ENCODE measurements at places on chromosomes 12 and 14. TPM values are rescaled to one million over a fixed set of nuclear protein-coding genes. Genes with fewer than 3 reads are reported as not detected.
A peak's percentile ranks its signal among the peaks of the same experiment; 100 is the strongest.

The LYZ gene
- total RNA-seq, result not detected

The SNRNP35 gene
- 19.4 TPM for total RNA-seq

The TSHR gene
- not detected for total RNA-seq

The SERPINA9 gene
- not detected for total RNA-seq

The STX2 gene
- 26.6 TPM for total RNA-seq

The INHBC gene
- total RNA-seq, result not detected

The HOXC11 gene
- total RNA-seq, result not detected

DNA sequence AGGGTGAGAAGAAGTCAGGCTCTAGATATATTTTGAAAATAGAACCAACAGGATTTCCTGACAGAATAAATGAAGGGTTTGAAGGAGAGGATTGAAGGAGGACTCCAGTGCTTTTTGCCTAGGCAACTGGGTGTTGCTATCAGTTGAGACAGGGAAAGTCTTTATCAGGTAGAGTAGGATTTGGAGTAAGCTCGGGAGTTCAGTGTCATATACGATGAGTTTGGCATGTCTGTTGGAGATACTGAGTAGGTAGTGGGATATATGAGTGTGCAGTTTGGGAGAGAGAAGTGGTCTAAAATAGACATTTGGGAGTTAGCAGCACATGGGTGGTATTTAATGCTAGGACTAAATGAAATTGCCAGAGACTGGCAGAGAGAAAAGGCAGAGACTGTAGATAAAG is 141.2 kb downstream of the SAMD4A start:
- DNase-seq, result no peak

DNA sequence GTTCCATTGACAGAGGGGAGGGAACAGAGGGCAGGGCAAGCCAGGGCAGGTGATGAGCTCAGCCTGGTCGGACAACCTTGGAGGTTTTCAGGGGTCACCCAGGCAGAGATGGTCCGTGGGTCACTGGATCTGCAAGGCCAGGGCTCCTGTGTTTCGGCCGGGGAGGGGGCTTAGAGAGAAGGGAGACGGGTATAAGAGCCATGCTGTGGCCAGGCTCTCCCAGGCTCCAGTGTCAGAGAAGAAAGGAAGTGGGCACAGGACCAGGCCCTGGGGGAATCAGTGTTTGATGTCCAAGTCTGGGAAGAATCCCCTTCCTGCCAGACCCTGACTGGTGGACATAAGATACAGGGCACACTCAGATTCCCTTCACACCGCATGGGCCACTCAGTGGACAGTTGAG is 36.9 kb downstream of the DIO3 start:
- no peak for DNase-seq

DNA sequence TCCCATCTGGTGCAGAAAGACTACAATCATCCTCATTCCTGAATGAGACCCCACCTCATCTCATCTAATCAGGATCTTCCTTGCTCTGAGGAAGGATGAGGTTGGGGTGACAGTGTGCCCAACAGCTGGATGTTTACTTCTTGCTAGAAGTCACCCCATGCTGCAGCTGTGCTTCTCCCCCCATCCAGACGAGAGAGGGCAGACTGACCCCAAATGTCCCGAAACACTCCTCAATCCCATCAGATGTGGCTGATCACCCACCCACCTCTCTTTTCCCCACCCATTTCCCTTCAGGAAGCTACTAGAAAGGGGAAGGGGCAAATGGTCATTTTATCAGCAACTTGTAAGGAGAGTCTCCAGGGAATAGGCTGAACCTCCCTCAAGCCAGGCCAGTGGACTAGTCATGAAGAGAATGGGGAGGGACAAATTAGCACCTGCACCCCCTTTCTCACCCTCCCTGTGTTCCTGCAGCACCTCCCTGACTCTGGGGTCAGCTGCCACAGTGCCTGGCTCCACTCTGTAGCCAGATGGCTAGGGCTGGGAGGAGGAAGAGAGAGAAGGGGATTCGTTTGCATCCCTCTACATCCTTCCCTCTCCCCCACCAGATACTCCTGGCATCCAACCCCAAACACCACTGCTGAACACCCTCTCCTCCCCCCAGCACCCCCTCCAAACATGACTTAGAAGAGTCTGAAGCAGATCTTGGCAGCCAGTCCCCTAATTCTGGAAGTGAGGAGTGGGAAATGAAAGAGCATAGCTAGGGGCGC is 2.8 kb upstream of the BAZ2A start:
- no peak for DNase-seq

DNA sequence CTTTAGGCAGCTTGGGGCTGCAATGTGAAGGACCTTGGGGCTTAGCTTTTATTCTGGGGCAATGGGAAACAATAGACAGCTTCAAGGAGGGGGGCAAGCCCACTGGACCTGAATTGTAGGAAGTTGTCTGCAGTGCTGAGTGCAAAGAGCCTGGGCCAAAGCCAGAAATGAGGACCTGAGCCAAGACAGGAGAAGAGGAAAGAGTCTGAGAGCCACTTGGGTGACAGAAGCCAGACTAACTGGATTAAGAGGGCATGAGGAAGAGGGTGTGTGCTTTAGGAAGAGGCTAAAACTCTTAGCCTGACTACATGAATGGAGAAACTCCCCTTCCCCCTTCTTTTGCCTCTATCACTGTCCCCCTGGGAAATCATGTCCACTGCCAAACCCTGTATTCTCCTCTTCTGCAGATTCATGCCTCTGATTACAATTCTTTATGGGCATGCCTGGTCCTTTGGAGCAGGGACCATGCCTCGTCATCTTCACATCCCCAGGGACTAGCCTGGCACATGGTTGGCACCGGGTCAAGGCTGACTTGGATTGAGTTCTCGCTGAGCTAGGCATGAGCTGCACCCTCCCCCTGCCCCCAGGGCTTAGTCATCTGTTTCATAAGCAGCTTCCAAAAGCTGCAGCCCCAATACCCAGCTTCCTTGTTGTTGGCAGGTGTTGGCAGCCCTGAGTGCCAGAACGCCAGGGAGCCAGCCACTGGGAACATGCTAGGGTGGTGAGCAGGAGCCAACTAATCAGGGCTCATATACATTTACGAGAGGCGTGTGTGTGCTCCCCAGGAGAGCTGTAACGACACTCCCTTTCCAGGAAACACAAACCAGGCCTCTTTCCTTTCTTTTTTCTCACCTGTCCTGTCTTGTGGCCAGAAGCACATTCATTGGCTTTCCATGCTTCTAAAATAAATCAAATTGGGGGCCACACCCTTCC is 27.7 kb upstream of the JDP2 start:
- DNase-seq, result peak; percentile 4

GRCh38 chr14:55957950-55958349 is 160.3 kb upstream of the PELI2 start:
- DNase-seq, result no peak

DNA sequence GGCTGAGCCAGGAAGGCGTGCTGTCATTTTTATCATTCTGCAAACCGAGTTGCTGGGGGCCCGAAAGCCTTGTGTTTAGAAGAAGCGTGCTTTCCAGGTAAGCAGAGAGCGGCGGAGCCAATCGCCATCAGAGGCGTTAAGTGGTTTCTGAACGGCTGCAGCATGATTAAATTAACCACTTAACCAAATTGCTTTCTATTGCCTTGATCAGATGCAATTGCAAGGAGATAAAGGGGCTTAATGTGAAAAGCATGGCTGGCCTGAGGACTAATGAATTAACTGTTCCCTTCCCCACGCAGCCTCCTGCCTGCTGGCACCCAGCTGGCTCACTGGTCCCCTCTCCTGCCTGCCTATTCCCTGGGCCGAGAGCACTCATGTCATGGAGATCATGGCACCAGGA is 36.6 kb upstream of the CHGA start:
- DNase-seq, result no peak

DNA sequence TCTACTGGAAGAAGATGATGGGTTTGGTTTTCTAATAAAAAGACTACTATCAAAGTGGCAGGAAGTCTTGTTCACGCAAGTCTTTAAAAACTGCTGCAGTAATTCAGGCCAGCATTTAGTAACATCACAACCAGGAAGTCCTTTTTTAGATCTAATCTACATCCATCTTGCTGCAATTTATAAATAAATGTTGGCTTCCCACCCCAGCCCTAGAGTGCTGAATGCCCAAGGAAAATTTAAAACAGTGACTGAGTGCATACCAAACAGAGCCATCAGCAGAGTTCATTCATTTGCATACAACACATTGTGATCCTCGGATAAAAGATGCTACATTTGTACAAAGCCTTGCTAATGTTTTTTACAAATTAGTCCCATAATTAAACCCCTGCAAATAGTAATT is 72.1 kb downstream of the PHLDA1 start:
- DNase-seq, result no peak

- no peak for DNase-seq
Observed at GRCh38 chr14:103830511-103831270, 16.7 kb downstream of the PPP1R13B start.

DNA sequence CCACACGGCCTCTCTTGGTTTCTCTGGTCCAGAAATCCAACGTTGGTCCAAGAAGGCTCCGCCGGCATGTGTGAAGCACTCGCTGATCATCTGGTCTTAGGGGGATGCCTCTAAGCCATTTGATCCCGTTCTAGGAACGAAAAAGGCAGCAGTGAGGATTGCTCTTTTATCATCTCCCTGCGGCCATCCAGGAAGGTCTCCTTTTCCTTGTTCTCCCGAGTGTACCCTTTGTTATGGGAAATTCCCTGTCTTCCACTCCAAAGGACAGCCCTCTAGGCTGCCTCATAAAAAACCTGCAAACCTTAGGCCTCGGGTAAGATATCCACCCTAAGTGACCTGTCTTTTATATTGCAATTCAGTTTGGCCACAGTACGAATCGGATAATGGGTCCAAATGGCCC is 85.8 kb downstream of the TMTC3 start:
- no peak for DNase-seq

DNA sequence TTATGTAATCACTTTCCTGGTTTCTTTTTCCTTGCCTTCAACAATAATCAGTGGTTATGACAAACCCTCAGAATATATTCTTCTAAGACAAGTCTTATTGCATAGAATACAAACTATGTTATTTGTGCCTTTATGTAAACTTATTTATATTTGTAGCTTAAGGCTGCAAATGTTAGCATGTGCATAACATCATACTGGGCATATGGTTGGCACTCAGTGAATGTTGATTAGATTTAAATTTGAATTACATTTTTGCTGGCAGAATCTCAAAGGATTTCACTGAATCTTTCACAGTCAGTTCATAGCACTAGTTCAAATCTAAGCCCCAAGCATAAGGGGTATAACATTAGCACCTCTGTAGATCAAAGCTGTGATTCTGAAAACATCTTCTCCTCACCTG is 113.2 kb upstream of the AEBP2 start:
- no peak for DNase-seq

- DNase-seq, result no peak
Observed at GRCh38 chr14:56515739-56516138, 63.9 kb upstream of the TMEM260 start.

- no peak for DNase-seq
Observed at GRCh38 chr12:58509116-58509885, 411.0 kb downstream of the LRIG3 start.

DNA sequence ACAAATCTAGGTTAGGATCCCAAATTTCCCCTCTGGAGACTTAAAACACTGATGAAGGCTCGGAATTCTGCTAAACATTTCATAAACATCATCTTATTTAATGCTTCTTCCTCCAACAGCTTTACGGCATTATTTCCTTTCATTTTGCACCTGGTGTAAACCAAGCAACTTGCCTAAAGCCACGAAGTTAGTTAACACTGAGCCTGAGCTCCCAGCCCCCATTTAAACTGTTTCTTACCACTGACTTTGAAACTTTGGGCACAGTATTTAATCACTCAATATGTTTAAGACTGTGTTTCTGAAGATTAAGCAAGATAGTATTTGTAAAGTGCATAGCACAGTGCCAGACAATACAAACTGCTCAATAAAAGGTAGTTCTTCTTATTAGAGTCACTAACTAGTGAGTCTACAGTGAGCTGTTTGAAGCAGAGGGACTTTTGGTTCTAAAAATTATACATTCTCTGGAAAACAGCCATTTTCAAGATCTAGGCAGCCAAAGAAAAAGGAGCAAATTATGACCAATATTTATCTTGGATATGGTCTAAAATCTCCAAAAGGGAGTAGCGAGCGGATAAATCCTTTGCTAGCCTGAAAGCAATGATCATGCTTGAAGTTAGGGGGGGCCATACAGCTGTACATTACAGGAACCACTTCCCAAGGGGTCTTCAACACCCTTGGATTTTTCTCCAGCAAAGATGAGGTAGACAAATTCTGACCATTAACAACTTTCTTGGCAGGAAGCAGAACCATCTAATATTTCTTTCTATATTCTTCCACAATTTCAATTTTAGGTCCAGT is 4.0 kb downstream of the EGLN3 start:
- DNase-seq, result peak; percentile 53

All from Caki2 (cell line).